T-cell (primary cell): ENCODE measurements at places on chromosomes 12 and 14. TPM values are rescaled to one million over a fixed set of nuclear protein-coding genes. Genes with fewer than 3 reads are reported as not detected.

DNA sequence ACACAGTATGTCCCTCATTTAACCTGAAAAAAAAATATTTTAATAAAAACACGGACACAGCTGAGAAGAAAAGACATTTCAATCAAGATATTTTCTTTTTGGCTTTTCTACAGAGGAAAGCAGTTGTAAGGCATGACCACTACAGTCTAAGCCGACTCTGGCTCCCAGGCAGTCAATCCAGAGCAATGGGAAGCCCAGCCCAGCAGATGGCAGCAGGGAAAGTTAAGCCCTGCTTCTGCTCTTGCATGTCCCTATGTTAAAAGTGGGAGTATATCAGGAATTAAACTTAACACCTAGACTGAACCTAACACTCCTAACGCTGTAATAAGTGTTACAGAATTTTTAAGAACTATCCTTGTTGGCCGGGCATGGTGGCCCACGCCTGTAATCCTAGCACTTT is 19.5 kb upstream of the HAL start:
- H3K4me1 ChIP-seq: no peaks in the 10 kb centered on the region
- peaks cover 11% of the 10 kb centered on the region for H3K36me3 ChIP-seq
- no peak overlapping the region for H3K27ac ChIP-seq
- H3K27me3 ChIP-seq: no peaks in the 10 kb centered on the region
- no peak for DNase-seq

The TIGAR gene
- total RNA-seq: 9.5 TPM

DNA sequence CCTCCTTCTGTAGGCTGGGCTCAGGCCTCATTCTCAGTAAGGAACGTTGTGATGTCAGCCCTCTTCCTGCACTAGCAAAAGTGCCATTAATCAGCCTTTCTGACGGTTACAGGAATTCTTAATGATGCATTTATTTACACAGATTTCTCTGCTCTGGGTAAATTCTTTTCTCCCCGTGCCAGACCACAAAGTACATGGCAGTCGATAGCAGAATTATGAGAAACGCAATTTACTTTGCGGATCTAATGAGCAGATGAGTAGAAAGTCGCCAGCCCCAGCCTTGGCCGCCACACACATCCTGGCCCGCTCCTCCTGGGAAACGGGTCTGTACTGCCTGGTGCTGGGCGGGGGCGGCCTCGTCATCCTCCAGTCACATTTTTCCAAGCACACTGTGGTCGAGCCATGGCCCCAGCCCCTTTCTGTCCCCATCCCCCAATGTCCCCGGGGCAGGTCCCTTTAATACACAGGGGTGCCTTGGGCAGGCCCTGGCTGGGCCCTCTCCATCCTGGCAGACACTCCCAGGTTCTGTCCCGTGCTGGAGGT is 25.9 kb downstream of the NOC4L start:
- H3K27me3 ChIP-seq: no peaks in the 10 kb centered on the region
- no peak for DNase-seq
- H3K4me3 ChIP-seq: no peak overlapping the region
- H3K36me3 ChIP-seq: no peaks in the 10 kb centered on the region

GRCh38 chr14:88995437-88996198 is 171.2 kb downstream of the TTC8 start:
- H3K4me1 ChIP-seq: no peaks in the 10 kb centered on the region
- no peak for DNase-seq
- H3K27ac ChIP-seq: no peak overlapping the region
- peaks cover 3% of the 10 kb centered on the region for H3K27me3 ChIP-seq

GRCh38 chr14:104598039-104598909 is 6.3 kb downstream of the TMEM179 start:
- H3K27me3 ChIP-seq: no peaks in the 10 kb centered on the region
- no peak for DNase-seq
- no peak overlapping the region for H3K4me3 ChIP-seq
- no peak overlapping the region for H3K27ac ChIP-seq

DNA sequence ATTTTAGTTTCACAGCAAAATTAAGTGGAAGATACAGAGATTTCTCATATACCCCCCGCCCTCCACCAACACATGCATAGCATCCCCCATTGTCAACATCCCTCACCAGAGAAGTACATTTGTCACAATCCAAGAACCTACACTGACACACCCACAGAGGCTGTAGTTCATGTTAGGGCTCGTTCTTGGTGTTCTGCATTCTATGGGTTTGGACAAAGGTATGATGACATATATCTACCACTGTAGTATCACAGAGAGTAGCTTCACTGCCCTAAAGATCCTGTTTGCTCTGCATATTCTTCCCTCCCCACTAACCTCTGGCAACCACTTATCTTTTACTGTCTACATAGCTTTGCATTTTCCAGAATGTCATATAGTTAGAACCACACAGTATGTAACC is 444.6 kb upstream of the DCN start:
- no peaks in the 10 kb centered on the region for H3K27me3 ChIP-seq
- no peak overlapping the region for H3K4me3 ChIP-seq
- DNase-seq: no peak
- no peaks in the 10 kb centered on the region for H3K36me3 ChIP-seq

- H3K4me3 ChIP-seq: no peak overlapping the region
- H3K4me1 ChIP-seq: no peaks in the 10 kb centered on the region
- DNase-seq: no peak
- no peaks in the 10 kb centered on the region for H3K36me3 ChIP-seq
- H3K27me3 ChIP-seq: no peaks in the 10 kb centered on the region
Observed at GRCh38 chr12:24966951-24967564, 18.2 kb upstream of the BCAT1 start.

The IL26 gene
- not detected for total RNA-seq

DNA sequence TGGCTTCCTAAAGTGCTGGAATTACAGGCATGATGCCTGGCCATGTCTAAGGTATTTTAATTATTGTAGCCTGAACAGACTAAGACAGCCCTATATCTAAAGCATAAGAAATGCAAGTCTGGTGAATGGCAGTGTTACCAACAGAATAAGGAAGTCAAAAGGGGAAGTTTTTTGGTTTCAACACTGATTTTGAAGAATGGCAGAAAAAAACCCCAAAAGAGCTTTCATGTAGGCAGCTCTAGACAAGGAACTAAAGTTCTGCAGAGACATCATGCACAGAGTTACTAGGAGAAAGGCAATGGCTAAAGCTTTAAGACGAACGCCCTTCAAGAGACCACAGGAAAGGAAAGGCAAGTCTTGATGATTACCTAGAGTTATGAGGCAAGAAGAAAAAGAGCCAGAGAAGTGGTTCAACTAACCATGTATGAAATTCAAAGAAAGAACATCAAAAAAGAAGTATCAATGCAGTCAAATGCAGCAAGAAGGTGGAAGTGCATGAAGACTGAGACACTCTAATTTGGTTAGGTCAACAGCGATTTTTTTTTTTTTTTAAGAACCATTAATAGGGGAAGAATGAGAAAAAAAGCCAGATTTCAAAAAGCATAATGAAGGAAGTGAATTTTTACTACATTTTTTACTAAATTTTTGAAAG is 50.8 kb downstream of the RPS6KA5 start:
- H3K27me3 ChIP-seq: no peaks in the 10 kb centered on the region
- H3K27ac ChIP-seq: no peak overlapping the region
- H3K36me3 ChIP-seq: no peaks in the 10 kb centered on the region
- no peak overlapping the region for H3K4me3 ChIP-seq
- no peak for DNase-seq
- peaks cover 5% of the 10 kb centered on the region for H3K4me1 ChIP-seq

DNA sequence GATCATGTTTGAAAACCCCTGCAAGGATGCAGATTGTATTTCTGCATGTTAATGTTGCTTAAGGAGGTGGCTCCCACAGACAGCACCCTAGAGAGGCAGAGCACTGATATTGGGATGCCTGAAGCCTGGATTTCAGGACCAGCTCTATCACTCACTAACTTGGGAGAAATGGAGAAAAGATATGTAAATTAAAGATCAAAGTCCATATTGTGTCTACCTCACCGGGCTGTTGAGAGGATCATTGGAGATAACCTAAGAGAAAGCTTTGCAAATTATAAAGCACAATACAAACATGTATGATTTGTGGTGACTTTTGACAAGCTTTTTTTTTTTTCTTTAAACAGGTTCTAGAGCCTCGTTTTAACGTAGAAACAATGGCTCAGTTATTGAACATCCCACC is 7.6 kb upstream of the REP15 start:
- no peak overlapping the region for H3K27ac ChIP-seq
- DNase-seq: no peak
- no peak overlapping the region for H3K4me3 ChIP-seq
- no peaks in the 10 kb centered on the region for H3K4me1 ChIP-seq
